ENCODE measurements at places on chromosomes 4 and X.
A peak's percentile ranks its signal among the peaks of the same experiment; 100 is the strongest.

GRCh38 chr4:38919494-38919893, 51.9 kb downstream of the FAM114A1 start:
- no peak for DNase-seq

DNA sequence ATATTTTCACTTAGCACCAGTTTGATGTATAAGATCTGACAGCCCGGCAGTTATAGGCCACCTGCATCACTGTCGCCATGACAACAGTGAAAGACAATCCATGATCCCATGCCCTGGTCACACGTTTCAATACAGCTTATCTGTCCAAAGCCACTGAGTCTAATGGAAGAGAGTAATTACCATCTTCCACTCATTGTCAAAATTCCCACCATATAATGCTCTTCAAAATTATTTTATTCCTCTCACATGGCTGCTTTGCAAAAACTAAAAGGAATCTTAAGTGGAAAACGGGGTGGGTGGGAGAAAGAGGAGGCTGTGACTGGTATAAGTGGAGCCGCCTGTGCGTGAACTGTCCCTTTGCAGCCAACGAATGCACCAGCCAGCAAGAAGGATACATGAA, 44.2 kb downstream of the MAML3 start:
- no peak for DNase-seq

DNA sequence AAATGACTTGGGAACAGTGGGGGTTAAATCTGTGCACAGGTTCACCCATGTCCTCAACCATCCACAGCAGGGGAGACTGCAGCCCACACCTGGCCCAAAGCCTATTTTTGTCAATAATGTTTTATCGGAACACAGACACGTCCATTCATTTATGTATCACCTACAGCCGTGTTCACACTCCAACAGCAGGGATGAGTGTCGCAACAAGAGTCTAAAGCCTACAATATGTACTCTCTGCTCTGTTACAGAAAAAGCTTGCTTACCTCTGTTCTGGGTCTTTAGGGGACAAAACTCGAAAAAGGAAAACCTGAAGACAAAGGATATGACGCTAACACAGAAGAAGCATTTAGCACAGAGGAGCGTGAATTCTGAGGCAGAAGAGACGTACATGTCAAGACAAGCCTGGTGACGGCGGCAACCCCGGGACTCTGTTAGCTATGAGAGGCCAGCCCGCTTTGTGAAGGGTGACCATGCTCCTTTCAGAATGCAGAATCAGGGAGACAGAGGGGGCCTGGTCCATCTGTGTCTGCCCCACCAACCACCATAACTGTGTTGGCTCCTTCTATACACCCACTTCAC, 45.5 kb downstream of the AFAP1 start:
- DNase-seq, result no peak

DNA sequence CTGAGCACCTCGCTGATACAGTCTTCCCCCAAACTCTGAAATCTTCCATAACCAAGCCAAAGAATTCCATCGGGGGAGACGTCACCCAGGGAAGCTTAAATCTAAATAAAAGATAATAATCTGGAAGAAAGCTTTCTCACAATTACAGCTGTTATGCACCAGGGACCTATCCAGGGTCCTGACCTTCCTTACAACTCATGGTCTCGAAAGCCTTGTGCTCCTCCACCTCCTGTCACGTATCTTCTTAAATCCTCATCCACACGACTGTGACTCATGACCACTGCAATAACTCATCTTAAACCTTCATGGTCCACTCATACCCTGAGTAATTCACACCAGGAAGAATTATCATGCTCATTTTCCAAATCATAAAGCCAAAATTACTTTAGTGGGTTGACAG, 166.8 kb upstream of the FRG1 start:
- DNase-seq, result peak; percentile 40

- no peak for DNase-seq
Measured at GRCh38 chrX:13716455-13716854, 18.0 kb downstream of the TRAPPC2 start.

DNA sequence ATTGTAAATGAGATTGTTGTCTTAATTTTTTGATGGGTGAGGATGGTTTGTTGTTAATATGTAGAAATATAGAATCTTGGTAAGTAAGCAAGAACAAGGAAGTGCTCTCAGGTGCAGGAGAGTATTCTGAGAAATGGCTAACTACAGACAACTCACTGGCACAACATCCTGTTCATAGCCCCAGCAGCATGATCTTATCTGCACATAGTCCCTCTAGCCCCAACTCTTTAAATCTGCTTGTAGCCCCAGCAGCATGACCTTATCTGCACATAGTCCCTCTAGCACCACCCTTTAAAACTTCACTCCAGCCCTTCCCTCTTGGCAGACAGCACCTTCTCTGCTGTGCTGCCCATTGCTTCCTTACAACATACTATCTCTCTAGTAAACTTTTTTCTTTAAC, 1957.1 kb upstream of the ADGRL3 start:
- DNase-seq, result no peak
